Pancreas (tissue), 10 donors: ENCODE measurements at places on chromosomes 2 and 18. TPM values are rescaled to one million over a fixed set of nuclear protein-coding genes. Genes with fewer than 3 reads are reported as not detected.

Gene TEKT4
- total RNA-seq: not detected

Gene NEB
- 1.5 TPM for total RNA-seq

Gene ST8SIA5
- 0.22 TPM for total RNA-seq

Gene NOL4
- total RNA-seq: 4.5 TPM

Gene NEU2
- not detected for total RNA-seq

Gene SLC5A7
- not detected for total RNA-seq

- no peaks in the 10 kb centered on the region for H3K4me1 ChIP-seq
- H3K4me3 ChIP-seq: no peak overlapping the region
- no peaks in the 10 kb centered on the region for H3K27me3 ChIP-seq
Measured at GRCh38 chr2:199144546-199144945, 313.2 kb downstream of the SATB2 start.

DNA sequence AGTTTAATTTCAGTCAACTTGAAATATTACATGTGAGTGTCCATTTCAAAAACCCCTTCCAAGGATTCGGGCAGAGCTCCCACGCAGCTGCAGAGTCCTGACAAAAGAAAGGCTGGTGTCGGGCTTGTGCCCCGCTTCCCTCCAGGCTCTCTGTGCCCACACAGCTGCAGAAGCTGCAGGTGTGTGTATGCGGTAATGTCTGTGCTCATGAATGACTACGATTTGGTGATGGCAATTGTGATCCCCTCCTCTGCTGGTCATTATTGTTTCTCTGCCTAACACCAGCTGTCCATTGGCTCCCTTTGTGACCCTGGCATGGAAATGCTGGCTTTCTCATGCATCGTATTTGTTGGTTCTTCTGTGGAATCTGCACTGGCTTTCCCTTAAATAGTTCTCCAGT lies 224.8 kb downstream of the NUP35 start:
- no peak overlapping the region for H3K27ac ChIP-seq
- no peak overlapping the region for H3K4me3 ChIP-seq
- no peaks in the 10 kb centered on the region for H3K36me3 ChIP-seq

- H3K4me1 ChIP-seq: no peaks in the 10 kb centered on the region
- DNase-seq: no peak
- H3K27ac ChIP-seq: no peak overlapping the region
- H3K36me3 ChIP-seq: no peaks in the 10 kb centered on the region
- no peak overlapping the region for H3K4me3 ChIP-seq
Measured at GRCh38 chr2:31999438-31999837, 11.4 kb downstream of the MEMO1 start.

DNA sequence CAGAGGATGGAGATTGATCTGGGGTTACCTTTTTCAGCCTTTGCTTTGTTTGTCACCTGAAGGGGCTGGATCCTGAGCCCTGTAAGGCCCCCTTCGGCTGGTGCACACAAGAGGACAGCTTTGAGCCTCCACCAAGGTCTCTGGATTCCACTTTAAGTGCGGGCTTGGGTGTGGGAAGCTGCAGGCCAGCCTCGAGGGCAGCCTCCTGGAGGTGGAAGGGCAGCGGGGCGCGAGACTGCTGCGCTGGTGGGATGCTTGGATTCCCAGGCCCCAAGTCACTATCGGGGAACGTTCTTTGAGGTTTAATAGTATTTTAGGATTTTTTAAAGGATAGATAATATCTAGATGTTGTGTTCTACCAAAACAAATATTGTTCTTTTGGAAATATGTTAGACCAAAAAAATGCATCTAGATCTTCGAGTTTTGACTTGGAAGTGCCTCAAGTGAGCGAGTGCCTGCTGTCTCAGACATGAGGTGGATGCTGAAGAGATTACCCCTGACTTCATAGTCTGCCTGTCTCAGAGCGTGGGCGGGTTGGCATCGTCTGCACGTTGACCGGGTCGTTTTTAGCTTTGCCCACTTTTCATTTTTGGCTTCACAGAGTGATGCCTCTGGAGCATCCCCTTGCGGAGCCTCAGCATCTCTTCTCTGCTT lies 113.8 kb downstream of the AGAP1 start:
- no peak overlapping the region for H3K4me3 ChIP-seq
- no peak for DNase-seq
- no peak overlapping the region for H3K27ac ChIP-seq
- H3K27me3 ChIP-seq: no peaks in the 10 kb centered on the region

DNA sequence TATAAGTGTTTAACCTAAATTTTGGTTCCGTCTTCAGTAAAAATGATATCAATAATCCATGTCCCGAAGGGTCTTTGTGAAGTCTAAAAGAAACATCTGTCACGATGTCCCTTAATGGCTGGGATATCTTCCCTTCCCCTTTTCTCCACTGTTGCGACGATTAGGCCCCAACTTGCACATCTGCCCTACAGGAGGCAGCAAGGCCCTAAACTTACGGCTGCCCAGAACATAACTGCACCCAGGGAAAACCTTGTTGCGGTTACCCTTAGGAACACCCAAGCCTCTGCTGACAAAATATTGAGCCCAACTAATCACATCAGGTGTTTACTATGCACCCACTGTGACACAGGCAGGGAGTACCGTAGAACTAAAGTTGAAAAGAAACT lies 1.3 kb upstream of the SMAD2 start:
- peak overlapping the region; percentile 56 for H3K4me3 ChIP-seq
- H3K36me3 ChIP-seq: no peaks in the 10 kb centered on the region
- H3K4me1 ChIP-seq: peaks cover 14% of the 10 kb centered on the region
- no peaks in the 10 kb centered on the region for H3K27me3 ChIP-seq
- peak overlapping the region; percentile 98 for H3K27ac ChIP-seq

DNA sequence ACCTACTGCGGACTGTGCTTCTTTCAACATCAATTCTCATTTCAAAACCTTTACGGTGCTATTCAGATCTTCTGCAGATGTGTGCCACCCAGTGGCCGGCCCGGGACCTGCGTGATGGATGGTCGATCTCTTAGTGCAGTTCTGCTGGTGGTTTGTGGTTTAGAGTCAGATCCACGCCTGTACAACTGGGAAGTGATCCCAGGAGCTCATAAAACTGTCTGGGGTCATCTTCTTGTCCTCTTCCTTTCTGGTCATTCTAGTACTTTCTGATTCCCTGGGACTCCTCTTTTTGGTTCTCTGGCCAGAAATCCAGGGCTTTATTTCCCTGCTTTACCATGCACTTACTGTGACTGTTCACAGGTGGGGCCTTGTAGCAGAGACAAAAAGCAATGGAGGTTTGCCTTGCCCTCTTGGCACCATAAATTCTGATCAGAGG lies 15.8 kb upstream of the SELENOI start:
- no peak overlapping the region for H3K27ac ChIP-seq
- peak; percentile 93 for DNase-seq
- H3K4me3 ChIP-seq: no peak overlapping the region
- H3K36me3 ChIP-seq: no peaks in the 10 kb centered on the region
- H3K4me1 ChIP-seq: no peaks in the 10 kb centered on the region

- no peaks in the 10 kb centered on the region for H3K4me1 ChIP-seq
- no peak overlapping the region for H3K4me3 ChIP-seq
- no peak for DNase-seq
- no peaks in the 10 kb centered on the region for H3K36me3 ChIP-seq
- H3K27me3 ChIP-seq: no peaks in the 10 kb centered on the region
- H3K27ac ChIP-seq: no peak overlapping the region
Measured at GRCh38 chr2:127562936-127563335, 27.5 kb downstream of the MYO7B start.

DNA sequence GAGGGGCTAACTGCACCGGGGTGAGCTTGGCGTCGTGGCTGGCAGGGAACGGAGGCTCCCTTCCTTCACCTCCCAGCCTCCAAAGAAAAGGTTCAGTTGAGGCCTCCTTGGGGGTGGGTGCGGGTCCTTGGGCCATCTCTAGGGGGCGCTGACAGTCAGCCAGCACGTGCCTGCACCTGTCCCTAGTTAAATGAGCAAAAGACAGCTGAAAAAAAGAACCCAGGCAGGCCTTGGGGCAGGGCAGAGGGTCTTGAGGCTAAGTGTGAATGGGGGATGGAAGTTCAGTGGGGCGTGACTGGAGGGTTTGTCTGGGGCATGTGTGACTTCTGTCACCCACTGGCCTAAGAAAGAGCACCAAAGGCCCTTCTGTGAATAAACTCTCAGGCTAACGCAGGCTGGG lies 56.4 kb downstream of the ZFP36L2 start:
- H3K4me3 ChIP-seq: no peak overlapping the region
- H3K4me1 ChIP-seq: no peaks in the 10 kb centered on the region
- no peaks in the 10 kb centered on the region for H3K36me3 ChIP-seq
- peak overlapping the region; percentile 78 for H3K27ac ChIP-seq

- DNase-seq: no peak
- no peak overlapping the region for H3K27ac ChIP-seq
- peaks cover 5% of the 10 kb centered on the region for H3K4me1 ChIP-seq
- H3K4me3 ChIP-seq: no peak overlapping the region
- no peaks in the 10 kb centered on the region for H3K27me3 ChIP-seq
- no peaks in the 10 kb centered on the region for H3K36me3 ChIP-seq
Measured at GRCh38 chr2:235447210-235447609, 46.6 kb upstream of the AGAP1 start.

DNA sequence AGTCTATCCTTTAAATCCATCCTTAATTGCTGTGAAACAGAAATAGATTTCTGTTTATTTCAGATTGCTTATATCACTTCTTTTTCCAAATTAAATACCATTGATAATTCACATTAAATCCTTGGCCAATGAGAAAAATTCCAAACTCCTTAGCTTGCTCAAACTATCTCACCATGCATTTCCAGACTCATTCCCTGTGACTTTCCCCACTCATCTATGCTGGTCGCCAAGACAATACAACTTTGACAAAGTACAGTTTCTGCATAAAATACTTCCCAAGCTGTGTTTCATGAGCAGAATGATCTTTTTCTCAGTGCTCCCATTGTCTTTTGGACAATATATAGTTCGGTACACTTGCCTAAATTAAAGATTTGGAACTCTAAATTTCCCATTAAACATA lies 575.6 kb downstream of the CPS1 start:
- H3K36me3 ChIP-seq: no peaks in the 10 kb centered on the region
- no peak for DNase-seq
- H3K4me1 ChIP-seq: no peaks in the 10 kb centered on the region
- H3K27me3 ChIP-seq: no peaks in the 10 kb centered on the region
- no peak overlapping the region for H3K4me3 ChIP-seq
- no peak overlapping the region for H3K27ac ChIP-seq

GRCh38 chr2:205802941-205803340 lies 120.6 kb downstream of the NRP2 start:
- no peak overlapping the region for H3K4me3 ChIP-seq
- peaks cover 4% of the 10 kb centered on the region for H3K4me1 ChIP-seq
- no peaks in the 10 kb centered on the region for H3K36me3 ChIP-seq
- no peaks in the 10 kb centered on the region for H3K27me3 ChIP-seq

GRCh38 chr2:56357655-56358295 lies 174.0 kb downstream of the CCDC85A start:
- H3K36me3 ChIP-seq: no peaks in the 10 kb centered on the region
- no peak overlapping the region for H3K27ac ChIP-seq
- no peaks in the 10 kb centered on the region for H3K27me3 ChIP-seq

- H3K27me3 ChIP-seq: no peaks in the 10 kb centered on the region
- no peak overlapping the region for H3K4me3 ChIP-seq
- H3K36me3 ChIP-seq: no peaks in the 10 kb centered on the region
- DNase-seq: no peak
Measured at GRCh38 chr2:155975734-155976133, 356.8 kb downstream of the NR4A2 start.

- H3K27me3 ChIP-seq: no peaks in the 10 kb centered on the region
- DNase-seq: no peak
- H3K4me3 ChIP-seq: no peak overlapping the region
- H3K27ac ChIP-seq: no peak overlapping the region
- H3K4me1 ChIP-seq: no peaks in the 10 kb centered on the region
Measured at GRCh38 chr2:237629739-237630138, 2.4 kb downstream of the LRRFIP1 start.
